GM23248 (cell line): ENCODE measurements at places on chromosomes 3 and 15.

GRCh38 chr3:76026379-76026778 lies 241.0 kb upstream of the ZNF717 start:
- DNase-seq, result peak; percentile 11

DNA sequence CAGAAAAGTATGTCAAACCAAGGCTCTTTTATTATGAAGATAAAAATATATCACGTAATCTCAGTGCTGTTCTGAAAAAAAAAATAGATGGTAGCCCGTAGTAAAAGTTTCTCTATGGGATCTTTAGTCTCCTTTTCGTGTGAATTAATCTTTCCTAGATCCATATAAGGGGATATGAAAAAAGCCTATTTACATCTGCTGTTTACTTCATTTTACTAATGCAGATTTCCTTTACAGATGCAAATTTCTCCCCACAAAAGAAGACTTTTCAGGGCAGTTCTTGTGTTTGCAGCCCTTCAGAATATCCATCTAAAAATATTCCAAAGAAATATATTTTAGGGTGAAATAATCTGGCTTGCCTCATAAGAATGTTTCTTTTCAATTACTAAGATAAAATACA lies 1291.7 kb downstream of the ROBO1 start:
- no peak for DNase-seq

GRCh38 chr3:179981646-179982045 lies 55.1 kb downstream of the PEX5L start:
- DNase-seq, result no peak

DNA sequence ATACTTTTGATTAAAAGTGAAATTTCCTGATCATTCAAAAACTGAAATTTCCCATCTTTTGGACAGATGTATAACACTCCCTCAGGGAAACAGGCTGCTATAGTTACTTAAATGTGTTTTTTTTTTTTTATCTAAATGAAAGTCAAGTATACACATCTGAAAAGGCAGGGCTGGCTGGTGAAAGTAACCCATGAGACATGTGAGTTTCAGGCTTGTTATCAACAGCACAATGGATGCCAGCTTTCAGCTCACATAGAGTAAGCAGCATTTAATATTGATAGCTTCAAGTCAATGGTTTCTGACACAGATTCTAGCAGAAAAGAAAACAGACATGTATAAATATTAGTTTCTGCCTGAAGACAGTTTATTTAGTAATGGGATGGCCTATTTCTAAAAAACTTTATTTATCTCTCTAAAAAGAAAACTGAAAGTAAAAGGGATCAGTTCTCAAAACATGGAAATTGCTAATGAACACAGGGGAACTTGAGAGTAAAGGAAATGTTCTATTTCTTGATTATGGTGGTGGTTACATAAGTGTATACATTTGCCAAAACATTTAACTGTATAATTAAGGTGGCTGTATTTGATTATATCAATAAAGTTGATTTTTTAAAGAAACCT lies 89.7 kb upstream of the CMC1 start:
- DNase-seq, result no peak

- DNase-seq, result no peak
Observed at GRCh38 chr15:73385205-73385604, 16.4 kb upstream of the HCN4 start.

DNA sequence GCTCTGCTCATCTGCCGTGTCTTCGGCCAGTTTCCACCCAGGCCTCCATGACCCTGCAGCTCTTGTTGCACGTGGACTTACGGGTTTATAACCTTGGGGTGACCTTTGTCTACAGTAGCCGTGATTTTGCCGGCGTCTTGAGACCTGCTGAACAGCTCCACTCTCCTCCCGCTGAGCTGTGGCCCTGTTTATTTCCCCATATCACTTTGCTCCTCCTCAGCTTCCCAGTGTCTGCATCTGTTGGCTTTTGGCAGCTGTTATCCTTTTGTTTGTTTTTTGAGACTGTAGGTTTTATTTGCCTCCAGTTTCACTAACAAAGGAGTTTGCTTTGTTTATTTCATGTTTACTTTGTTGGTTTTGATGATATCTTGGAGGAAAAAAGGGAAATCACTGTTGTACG lies 29.3 kb upstream of the SLC28A1 start:
- DNase-seq, result no peak

- DNase-seq, result no peak
Observed at GRCh38 chr3:82561784-82562183, 800.3 kb upstream of the GBE1 start.

- no peak for DNase-seq
Observed at GRCh38 chr3:165716592-165716991, 120.6 kb downstream of the BCHE start.

DNA sequence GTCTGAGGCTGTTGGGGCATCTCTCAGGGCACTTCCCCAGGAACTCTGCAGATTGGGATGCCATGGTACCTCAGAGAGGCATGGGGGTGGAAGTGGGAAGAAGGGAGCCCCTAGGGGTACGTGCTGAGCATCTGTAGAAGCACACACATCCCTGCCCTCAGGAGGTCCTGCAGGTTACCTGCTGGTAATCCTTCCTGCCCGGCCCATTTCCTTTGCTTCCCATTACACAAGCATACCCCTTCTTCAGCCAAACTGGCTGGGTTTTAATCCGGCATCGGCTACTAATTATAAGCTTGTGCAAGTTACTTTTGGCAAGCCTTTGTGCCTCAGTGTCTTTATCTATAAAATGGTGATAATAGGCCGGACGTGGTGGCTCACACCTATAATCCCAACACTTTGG lies 3.1 kb upstream of the SMAD6 start:
- no peak for DNase-seq

GRCh38 chr3:14490831-14491230 lies 49.3 kb downstream of the GRIP2 start:
- no peak for DNase-seq

DNA sequence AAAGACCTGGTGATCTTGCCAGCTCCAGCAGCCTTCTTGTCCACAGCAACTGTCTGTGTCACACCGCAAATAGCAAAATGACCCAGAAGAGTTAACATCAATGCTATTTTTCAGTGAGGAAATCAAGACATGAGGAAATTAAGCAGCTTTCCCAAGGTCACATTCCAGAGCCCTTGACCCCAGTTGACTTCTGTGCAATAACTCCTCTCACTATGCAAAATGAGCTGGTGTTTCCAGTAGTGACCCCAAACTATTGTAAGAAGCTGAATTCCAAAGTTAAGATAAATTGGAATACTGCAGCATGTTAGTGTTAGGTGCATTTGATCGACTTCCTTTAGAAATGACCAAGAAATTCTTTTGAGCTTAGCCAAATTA lies 172.8 kb upstream of the SNTN start:
- peak; percentile 2 for DNase-seq
